ENCODE measurements at places on chromosomes 13 and 19. TPM values are rescaled to one million over a fixed set of nuclear protein-coding genes. Genes with fewer than 3 reads are reported as not detected.

- no peak for DNase-seq
These were observed at the start of gene LMO7 for GRCh38 chr13:75635828-75636435. TSS of gene LMO7 (plus strand) at chr13:75636330. CDS start at chr13:75636658, 328 bp downstream.

DNA sequence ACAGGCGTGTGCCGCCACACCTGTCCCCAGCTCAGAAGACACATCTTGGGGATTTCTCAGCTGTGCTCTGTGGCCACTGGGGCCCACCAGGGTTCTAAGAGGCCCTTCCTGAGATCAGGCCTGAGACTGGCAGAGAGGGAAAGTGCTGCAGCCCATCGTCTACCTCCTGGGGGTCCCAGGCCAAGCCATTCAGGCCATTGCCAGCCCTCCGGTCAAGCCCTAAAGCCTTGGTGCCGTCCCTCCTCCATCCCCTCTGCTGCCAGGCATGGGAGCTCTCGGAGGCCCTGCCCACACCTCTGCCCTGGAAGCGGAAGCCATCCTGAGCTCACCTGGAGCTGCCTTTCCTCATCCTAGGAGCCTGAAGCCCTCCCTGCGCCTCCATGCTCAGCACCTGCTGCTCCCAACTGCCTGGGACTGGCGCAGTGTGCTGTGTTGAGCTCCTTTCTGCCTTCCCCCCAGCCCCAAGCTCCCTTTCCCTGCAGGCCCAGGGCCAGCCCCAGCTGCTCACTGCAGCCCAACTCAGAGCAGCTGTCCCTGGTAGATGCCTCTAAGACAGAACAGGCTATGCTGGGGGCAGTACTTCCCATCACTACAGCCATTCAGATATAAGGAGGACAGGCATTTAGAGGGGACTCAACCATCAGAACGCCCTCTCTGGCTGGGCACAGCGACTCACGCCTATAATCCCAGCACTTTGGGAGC is 2.9 kb downstream of the SLC7A9 start:
- no peak for DNase-seq

GRCh38 chr13:106376401-106377112 is 158.9 kb downstream of the EFNB2 start:
- peak; percentile 61 for DNase-seq

- no peak for DNase-seq
These were observed 5.5 kb downstream of the MAB21L1 start for GRCh38 chr13:35470671-35471661.

DNA sequence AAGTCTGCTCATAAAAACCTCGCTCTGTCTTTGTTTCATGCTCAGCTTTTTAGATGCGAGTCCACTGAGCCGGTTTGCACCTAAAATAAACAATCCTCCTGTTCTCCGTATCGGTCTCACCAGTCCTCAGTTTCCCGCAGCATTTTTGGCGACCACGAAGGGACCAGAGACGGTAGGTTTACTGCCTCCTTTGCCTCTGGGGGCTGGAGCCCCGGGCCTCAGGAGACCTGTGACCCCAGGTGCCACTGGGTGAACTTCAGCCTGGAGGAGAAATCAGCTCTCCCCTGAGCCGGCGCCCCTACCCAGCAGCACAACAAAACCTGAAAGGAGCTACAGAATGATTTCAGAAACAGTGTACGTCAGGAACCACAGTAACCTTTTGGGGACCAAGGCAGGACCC is 8.1 kb downstream of the SIGLEC11 start:
- DNase-seq, result no peak

GRCh38 chr13:64756621-64757020 is 2473.5 kb downstream of the PCDH9 start:
- no peak for DNase-seq

- DNase-seq, result no peak
These were observed 6.6 kb downstream of the EPS8L1 start for GRCh38 chr19:55082020-55082851.

DNA sequence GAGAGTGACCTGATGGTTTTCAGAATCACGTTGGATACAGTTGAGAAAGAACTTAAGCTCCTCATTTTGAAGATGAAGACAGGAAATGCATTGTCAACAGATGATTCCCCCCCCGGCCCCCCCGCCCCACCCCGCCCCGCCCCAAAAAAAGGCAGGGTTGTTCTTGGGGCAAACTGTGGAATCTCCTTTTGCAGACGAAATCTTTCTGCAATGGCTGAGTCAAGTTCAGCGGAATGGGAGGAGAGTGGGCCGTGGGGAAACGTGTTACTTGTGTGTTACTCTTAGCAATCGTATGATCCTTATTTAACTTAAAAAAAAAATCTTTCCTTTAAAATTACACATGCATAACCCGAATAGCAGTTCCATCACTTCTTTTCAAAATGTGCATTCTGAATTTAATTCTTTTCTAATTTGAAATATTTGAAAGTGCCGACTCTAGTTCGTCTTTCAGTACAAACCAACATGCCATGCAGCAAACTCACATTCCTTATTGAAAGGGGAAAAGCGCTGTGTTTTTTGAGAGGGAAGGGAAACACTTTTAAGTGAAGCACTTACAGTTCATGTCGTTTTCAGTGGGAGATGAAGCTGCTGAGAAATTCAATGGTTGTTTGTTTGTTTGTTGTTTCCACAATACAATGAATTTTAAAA is 348.5 kb upstream of the ARGLU1 start:
- DNase-seq, result no peak

- no peak for DNase-seq
These were observed 128.1 kb downstream of the KL start for GRCh38 chr13:33144358-33144784.

- no peak for DNase-seq
These were observed 624 bp downstream of the CTXN1 start for GRCh38 chr19:7925171-7925851.

DNA sequence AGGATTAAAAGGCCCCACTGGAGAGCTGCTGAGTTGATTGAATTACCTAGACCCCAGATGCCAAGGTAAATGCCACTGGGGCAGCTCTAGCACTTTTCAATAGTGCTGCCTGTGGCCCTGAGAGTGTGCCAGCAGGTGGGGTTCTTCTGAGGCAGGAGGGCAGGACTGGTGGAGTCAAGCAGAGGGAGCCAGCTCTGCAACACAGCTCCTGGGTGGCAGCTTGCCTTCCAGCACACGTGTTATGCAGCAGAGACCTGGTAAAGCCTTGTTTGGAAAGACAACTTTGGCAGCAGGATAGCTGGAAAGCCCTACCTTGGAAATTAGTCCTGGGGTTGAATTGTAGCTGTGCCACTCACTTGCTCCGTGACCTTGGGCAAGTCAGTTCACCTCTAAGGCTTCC is 306.6 kb downstream of the ATP8A2 start:
- DNase-seq, result no peak

Gene PIP5K1C
- 30.6 TPM for total RNA-seq

Gene PRR19
- total RNA-seq, result 2.1 TPM

Gene ZNF540
- total RNA-seq, result 0.39 TPM

Gene KIRREL2
- 5.0 TPM for total RNA-seq

Gene CACNA1A
- 0.51 TPM for total RNA-seq

Gene CILP2
- 0.46 TPM for total RNA-seq

All from Panc1 (cell line).